ENCODE measurements at places on chromosomes 3 and 15. TPM values are rescaled to one million over a fixed set of nuclear protein-coding genes. Genes with fewer than 3 reads are reported as not detected.

LMCD1 gene
- 20.6 TPM for total RNA-seq

B3GALNT1 gene
- 34.8 TPM for total RNA-seq

TMCO5A gene
- not detected for total RNA-seq

SH2D7 gene
- not detected for total RNA-seq

INKA1 gene
- total RNA-seq = 38.2 TPM

SUSD5 gene
- 9.3 TPM for total RNA-seq

GRIP2 gene
- not detected for total RNA-seq

C3orf70 gene
- total RNA-seq = 1.8 TPM

SPATA16 gene
- total RNA-seq = not detected

ACKR2 gene
- 0.16 TPM for total RNA-seq

CHST2 gene
- total RNA-seq = 4.8 TPM

LTF gene
- total RNA-seq = 0.13 TPM

SAMD7 gene
- not detected for total RNA-seq

TLR9 gene
- total RNA-seq = 0.06 TPM

CPEB1 gene
- total RNA-seq = 0.06 TPM

ST3GAL6 gene
- total RNA-seq = 21.9 TPM

TRPM1 gene
- 0.81 TPM for total RNA-seq

SLC22A14 gene
- 0.31 TPM for total RNA-seq

IP6K1 gene
- total RNA-seq = 66.0 TPM

ZIC4 gene
- total RNA-seq = not detected

All from bladder microvascular endothelial cell (primary cell).